Spleen (tissue), 13 donors: ENCODE measurements at places on chromosomes 4 and X.

- no peak for DNase-seq
Measured at GRCh38 chr4:14083150-14083549, 455.6 kb upstream of the BOD1L1 start.

DNA sequence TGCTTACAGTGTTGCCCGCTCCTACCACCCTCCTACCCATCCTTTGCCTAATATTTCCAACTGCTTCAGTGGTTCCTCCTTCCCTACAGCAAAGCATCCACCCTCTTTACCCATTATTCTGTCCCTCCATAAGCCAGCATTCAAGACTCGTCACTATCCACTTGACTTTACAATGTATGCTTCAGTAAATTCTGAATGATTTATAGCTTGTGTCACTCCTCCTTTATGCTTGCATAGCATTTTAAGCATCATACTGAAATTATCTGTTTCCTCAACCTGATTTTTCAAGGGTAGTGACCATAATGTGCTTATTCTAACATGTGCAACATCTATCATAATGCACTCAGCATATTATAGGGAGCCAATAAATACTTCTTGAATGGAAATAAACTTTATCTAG is 365.5 kb downstream of the RAB28 start:
- DNase-seq = no peak

DNA sequence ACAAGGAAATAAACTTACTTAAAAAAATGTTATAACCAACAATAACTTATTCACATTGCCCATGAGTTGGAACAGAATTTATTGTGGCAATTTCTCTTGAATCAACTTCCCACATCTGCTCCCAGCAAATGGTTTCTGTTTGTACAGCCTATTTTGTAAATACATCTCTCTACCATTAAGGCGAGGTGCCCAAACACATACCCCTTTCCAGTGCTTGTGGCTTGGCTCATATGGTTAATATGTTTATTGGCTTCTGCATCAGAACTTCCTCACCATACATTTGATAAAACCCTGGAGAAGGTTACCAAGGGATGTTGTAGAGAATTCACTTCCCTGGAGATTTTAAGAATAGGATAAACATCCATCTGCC is 207.1 kb downstream of the SOWAHB start:
- DNase-seq = no peak

GRCh38 chr4:171929477-171929876 is 116.3 kb downstream of the GALNTL6 start:
- DNase-seq = peak; percentile 59

- peak; percentile 59 for DNase-seq
Measured at GRCh38 chr4:92183825-92184224, 119.9 kb upstream of the GRID2 start.

DNA sequence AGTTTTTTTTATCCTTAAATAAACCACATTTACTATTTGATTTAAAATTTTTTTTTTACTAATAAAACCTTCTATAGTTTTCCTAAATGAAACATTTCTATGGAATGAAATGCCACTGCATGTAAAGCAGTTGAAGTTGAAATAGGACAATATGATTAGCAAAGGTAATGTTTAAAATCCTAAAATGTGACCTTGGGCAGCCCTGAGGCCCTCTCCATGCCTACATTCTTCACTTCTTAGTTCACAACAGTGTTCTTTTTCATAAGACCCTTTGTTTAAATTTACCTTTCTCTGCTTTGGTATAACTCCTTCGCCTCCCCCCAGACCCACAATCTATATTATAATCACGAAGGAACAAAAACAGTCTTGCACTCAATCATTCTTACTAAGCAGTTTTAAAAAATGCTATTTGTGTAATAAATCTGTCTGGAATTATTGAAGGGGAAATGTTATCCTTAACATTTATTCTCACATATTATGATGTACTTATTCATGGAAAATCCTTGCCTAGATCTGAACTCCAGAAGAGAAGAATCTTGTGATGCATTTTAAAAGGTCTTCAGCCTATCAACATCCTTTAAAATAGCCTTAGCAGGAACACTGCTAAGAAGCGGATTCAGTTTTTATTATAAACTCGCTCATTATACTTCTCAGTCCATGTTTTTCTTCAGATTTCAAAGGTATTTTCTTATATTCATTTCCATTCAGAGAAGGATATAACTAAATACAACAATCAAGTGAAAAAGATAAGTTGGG is 124.6 kb upstream of the NAP1L5 start:
- no peak for DNase-seq

DNA sequence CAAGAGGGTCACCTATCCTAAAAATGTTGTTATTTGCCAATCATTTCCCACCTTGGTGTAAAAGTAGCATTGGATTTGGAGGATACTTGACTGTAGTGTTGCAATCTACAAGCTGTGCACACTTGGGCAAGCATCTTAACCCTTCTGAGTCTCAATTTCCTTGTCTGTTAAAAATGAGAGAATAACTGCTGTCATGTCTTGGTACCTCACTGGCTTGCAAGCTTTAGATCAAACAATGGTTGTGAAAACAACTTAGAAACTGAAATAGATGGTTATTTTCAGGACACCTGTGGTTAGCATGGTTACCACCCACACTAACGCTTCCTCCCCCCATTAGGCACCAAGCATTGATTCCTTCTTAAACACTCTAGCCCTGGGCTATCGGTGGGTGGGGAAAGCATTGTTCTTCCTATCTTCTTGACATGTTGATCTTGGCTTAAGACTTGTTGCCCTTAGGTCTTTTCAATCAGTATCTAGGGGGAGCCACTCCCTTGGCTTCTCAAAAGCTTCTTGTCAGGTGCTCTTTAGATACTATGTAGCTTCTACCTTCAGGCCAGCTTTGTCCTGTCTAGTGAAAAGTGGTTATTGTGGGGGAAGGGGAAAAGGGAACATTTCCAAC is 10.6 kb upstream of the AMOT start:
- no peak for DNase-seq

DNA sequence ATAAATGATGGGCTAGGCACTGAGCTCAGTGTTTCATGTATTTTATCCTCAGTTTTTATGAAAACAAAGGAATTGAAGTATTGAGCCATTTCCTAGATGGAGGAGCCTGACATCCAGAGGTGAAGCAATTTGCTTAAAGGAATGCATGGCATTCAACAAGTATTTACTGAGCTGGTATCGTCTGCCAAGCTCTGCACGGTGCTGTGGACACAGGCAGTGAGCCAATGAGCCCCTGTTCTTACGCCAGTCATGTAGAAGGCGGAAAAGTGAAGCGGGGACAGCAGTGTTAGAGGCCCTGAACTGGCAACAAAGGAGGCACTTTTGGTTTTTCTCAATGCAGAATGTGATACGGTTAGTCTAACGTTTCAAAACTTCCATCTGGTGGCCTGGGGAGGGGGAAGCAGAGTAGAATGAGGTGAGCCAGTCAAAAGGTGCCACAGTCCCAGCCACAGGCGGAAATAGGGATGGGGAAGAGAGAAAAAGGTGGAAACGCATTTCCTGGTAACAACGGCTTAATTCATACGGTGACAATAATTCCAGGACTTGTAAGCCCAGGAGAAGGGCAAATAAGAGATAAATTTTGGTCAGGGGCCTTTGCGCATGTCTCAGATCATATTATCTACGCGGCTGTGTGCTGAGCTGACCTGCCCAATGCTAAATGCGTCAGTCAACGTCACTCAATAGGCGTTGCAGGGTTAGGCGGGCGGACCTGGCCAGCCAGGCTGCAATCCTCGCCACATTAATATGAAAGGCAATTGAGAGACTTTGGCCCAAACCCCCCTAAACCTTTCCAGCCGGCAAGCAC is 133.9 kb downstream of the AFAP1 start:
- peak; percentile 64 for DNase-seq

GRCh38 chrX:13661735-13662288 is 8.9 kb downstream of the TCEANC start:
- DNase-seq = no peak

DNA sequence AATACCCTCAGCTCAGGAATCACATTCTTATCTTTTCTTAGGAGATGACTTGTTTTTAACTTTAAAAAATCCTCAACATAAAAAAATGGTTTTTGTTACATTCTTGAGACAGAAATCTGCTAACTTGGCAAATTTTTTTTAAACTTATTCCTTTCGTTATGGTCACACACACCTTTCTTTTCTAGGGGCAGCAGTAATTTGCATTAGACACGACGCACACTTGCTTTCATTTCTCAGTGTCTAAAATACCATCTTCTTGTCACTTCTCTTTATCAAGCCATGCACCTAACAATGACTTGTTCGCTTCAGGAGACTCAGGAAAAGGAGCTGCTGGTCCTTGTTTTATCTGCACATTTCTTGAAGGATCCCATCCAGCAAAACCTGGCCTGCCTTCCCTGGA is 112.6 kb upstream of the TBL1X start:
- no peak for DNase-seq

- DNase-seq = no peak
Measured at GRCh38 chr4:80407246-80407645, 71.7 kb downstream of the CFAP299 start.

GRCh38 chrX:133444196-133444595 is 28.9 kb upstream of the GPC4 start:
- no peak for DNase-seq

GRCh38 chr4:108398836-108399235 is 221.5 kb upstream of the RPL34 start:
- no peak for DNase-seq

GRCh38 chr4:36165631-36166005 is 78.7 kb downstream of the ARAP2 start:
- no peak for DNase-seq

GRCh38 chr4:37661772-37662171 is 24.4 kb downstream of the RELL1 start:
- no peak for DNase-seq

- no peak for DNase-seq
Measured at GRCh38 chr4:79872738-79873137, 200.3 kb downstream of the ANTXR2 start.

GRCh38 chr4:152456609-152457008 is 79.3 kb downstream of the FBXW7 start:
- no peak for DNase-seq

DNA sequence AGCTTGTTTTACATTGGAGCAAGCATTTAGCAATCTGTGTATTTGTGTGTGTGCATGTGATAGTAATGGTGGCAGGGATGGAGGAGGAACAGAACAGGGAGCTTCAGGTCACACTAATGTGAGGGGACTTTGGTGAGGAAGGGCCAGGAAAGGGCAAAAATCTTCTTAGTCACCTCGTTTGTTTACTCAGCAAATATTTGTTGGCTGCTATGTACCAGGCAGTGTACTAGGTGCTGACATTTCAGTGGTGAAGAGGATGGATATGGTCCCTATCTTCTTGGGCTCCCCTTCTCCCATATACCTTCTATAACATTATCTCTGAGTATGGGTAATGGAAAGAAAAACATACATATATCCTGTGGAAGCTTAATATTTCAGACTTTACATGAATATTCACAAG is 48.5 kb upstream of the HDAC8 start:
- no peak for DNase-seq

- DNase-seq = no peak
Measured at GRCh38 chr4:110188113-110188512, 10.3 kb downstream of the ELOVL6 start.

GRCh38 chr4:48943387-48943786 is 36.8 kb upstream of the OCIAD2 start:
- no peak for DNase-seq

DNA sequence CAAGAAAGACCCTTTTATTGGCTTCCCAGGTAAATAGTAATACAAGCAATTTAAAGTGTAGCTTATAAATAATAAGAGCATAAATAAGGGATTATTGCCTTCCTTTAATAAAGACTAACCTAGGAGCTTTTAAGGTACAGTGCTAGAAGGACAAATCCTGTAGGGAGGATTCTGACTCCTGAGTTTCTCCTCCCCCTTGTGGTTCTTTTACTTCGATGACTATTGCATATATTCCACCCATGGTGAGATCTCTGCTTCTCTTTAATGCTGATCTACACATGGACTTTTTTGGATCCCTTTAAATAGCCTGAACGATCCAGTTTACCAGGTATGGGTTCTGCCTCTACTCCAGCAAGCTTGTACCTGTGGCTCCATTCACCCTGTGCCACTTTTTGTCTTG is 2.5 kb downstream of the GALNT7 start:
- no peak for DNase-seq
